IPS-NIHi11 (cell line): ENCODE measurements at places on chromosomes 1 and 21.
A peak's percentile ranks its signal among the peaks of the same experiment; 100 is the strongest.

DNA sequence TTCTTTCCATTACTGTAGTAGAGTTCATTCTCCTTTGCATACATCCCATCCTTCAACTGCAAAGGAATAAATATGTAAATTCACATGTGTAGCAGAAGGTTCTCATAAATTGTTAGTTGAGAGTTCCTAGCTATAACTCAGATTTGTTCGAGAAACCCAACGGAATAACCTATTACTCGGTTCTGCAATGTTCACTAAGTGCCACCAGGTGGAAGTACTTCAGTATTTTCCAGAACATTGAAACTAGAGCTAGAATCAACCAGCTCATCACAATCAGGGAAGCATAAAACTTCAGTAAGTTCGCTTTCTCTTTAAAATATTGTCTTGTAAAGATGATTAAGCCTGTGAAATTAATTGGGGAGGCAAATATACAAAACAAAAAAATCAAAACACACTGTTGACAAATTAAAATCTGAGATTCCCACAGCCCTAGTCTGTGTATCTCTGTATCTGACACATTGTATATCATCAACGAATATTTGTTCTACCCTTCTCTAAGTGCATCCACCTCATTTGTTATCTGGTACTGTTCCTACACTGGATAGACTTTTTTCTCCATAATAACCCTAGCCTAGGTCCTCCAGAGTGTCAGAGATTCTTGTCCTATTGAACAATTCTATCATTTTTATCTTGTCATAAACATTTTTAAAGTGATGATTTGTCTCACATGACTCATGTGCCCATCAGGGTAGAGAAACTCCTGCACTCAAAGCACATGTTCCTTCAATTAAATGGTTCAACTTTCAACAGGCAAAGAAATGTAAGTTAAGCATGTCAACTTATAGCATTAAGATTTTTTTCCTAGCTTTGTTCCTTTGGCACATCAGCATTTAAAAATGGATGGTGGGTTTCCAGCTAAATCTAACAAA is 31.9 kb downstream of the MROH9 start:
- DNase-seq, result peak; percentile 30

GRCh38 chr1:180462102-180462501 is 40.3 kb downstream of the ACBD6 start:
- DNase-seq, result no peak

DNA sequence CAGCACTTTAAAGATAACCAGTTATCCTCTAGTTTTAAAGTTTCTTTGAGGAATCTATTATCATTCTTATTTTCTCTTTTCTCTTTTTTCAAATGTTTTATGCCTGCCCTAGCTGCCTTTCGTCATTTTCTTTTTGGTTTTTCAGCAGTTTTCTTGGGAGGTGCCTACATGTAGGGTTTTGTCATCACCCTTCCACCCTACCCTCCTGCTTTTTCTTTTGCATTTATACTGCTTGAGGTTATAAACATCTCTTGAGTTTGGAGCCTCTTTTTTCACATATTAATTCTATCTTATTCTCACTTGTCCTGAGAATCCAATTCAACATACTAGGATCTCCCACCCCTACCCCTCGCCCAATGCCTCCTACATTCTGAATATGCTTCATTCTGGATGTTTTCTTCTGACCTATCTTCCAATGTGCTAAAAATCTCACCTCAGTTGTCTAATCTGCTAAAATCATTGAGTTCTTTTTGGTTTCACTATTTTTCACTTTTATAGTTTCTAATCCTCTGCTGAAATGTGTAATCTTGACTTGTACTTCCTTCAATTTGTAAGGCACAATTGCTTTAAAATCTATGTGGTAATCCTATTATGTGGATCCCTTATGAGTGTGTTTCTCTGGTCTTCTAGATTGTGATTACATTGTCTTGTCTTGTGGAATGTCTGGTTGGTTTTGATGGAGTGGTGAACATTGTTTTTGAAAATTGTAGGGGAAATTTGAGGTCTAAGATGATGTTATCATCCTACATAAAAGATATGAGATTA is 38.7 kb downstream of the MIA3 start:
- no peak for DNase-seq

- no peak for DNase-seq
These were observed 9.6 kb upstream of the AMY2B start for GRCh38 chr1:103561643-103562395.

DNA sequence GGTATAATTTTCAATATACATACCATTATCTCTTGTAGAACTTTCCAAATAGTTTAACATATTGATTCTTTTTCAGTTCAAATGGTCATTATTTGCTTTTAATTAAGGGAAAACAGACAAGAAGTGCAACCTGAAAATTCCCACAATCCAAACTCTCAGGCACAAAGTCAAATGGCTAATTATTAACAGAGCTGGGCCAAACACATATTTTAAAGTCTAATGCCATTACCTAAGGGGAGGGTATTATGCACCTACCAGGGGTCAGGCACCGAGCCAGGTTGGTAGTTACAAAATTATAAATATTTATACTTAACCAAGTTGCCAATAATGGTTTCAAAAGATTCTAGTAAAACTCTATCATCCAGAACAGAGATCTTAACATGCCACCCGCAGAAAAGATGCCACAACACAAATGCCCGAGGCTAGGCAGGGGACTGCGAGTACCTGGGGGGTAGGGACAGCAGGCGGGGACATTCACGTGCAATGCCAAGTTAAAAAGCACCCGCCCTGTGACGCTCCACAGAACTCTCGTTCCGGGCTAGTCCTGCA is 15.0 kb downstream of the LBR start:
- DNase-seq, result no peak

DNA sequence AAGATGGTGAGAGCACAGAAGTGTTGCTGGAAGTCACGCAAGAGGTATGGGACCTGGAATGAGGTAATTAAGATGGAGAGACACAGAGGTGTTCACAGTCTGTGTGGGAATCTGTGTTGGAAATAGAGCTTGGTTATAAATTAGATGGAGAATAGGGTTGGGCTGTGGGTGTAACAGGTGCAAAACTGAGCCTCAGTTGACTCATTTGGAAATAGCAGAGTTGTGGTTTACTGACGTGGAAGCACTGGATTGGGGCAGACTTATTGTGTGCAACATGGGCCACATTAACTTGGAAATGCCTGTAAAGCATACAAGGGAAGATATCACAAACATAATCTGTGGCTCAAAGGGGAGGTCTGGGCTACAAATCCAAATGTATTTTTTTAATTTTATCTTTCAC is 13.0 kb downstream of the CAMSAP2 start:
- DNase-seq, result no peak

DNA sequence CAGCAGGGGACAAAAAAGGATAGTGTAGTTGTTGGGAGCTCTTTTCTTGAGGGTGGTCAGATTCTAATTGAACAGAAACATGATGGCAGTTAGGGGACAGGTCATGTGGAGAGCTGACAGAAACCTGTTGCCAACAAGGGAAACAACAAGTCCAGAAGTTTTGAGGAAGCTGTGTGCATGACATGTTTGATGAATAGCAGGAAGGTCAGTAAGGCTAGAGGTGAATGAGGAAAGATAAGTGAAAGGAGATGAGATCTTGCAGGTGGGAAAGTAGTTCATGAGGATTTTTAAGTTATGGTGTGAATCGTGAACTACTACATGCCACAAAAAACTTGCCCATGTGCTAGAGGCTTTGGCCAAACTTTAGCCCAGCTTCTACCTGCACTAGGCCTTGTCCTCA is 1817.4 kb downstream of the MRPL39 start:
- no peak for DNase-seq

- no peak for DNase-seq
These were observed 50.8 kb downstream of the TOMM20 start for GRCh38 chr1:235077571-235078479.

DNA sequence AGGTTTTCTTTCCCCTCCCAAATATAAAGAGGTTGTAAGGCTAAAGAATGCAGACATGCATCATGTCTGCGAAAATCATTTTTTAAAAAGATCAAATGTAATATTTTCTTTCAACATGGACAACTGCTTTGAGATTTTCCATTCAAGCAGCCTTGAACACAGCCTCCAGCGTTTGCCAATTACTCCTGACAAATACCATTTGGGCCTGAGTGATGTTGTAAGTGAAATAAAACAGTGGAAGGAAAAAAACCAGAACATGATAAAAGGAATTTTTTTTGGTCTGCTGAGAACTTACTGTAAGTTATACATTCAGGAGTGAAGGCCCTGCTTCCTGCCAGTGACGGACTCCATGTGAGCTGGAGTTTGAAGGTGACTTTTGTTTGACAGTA is 37.2 kb downstream of the SETD4 start:
- no peak for DNase-seq

DNA sequence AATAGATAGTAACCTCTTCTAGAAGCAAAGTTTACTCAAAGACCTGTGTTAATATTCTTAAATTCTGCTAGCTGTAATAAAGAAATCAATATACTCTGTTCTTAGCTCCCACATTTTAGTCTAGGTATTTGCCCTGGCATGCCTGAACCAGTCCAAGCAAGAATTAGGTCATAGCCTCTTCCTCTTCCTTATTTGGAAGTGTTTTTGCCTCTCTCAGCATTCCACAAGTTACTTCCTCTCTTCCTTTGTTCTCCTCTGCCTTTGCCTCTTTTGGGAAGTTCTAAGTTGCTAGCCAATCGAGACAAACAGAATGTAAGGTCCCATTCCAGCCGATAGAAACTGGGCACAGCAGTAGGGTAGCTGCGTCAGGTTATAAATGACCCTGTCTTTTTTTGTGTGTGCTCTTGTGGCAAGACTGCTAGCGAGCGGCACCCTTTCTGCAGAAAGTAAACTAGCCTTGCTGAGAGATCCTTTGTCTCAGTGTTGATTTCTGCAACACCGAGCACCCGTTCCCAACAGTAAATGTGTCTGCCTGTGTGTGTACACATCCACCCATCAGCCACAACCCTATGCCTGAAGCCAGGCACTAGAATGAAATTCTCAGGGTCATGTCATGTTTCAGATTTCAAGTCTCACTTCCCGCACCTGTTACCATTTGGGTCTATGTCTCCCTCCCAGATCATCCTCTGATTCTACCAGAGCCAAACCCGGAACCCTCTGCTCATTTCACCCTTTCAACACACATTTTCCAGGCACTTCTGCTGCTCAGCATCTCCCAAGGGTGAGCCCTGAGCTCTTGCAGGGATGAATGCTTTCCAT is 37.5 kb downstream of the LRRC3 start:
- DNase-seq, result no peak

DNA sequence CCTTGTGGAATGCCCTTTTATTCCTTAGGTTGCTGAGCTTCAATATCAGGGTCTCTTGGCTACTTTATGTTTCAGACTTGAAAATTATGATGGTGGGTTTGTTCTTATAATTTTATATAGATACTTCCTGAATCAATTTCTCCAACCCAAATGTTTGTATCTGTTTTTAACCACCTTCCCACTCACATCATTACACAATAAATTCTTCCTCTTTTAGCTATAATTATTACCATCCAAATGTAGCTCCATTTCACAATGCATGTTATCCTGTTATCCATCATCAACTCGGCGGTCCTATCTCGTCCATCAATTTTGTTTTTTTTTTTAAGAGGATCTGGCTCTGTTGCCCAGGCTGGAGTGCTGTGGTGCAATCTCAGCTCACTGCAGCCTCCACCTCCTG is 357.6 kb upstream of the ZP4 start:
- no peak for DNase-seq

GRCh38 chr1:31413405-31414001 is 490 bp downstream of the SERINC2 start:
- peak; percentile 72 for DNase-seq

- DNase-seq, result no peak
These were observed 108.9 kb downstream of the CDC7 start for GRCh38 chr1:91609551-91609950.

- DNase-seq, result no peak
These were observed 48.4 kb downstream of the SLC37A1 start for GRCh38 chr21:42561762-42562650.

DNA sequence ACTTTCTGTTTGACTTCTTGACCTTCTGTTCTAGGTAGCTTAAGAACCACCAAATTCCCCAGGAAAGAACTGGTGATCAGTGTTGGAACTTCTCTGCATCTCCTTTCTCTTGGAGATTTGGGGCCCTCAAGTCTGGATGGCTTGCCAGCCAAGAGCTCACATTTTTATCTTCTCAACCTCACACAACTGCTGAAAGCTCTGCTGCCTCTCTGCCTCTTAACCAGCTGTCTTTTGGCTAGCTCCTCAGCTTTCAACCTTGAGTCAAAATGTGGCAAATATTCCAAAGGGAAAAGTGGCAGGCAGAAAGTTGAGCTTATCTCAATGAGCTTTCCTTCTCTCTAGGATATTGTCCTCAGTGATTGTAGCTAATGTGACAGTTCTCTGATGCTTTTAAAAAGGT is 89.2 kb upstream of the CCDC190 start:
- DNase-seq, result no peak

- DNase-seq, result no peak
These were observed 7.7 kb downstream of the SLFNL1 start for GRCh38 chr1:41013796-41014195.

DNA sequence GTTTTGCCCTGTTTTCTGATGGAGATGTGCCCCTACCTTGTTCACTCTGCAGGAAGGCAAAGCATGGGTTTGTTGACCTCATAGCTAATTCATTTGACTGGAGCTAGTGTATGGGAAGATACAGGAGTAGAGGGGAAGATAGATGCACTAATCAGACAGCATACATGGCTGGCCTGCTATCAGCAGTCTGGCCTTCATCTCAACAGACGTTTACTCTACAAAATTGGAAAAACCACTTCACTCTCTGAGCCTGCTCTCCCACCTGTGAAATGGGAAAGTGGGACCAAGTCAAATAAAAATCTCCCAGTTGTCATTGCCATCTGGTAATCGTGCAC is 235.2 kb upstream of the RAB4A start:
- DNase-seq, result no peak

- no peak for DNase-seq
These were observed 191.9 kb upstream of the DUSP10 start for GRCh38 chr1:221933814-221934213.

DNA sequence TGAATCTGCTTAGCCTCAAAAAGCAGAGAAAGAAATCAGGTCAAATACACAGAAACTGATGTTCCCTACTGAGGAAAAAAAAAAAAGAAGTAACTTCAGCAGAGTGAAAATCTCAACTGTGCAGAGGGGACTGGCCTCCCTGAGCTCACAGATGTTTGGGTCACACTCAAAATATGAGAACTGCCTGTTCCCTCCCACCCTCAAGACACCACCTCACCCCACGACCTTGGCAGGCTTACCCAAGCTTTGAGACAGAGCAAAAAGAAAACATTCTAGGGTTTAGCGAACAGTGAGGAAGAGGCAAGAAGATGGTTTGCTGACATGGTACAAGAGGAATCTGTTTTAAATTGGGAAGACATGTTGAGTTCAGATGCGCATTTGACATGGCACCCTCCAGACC is 48.8 kb downstream of the NID1 start:
- DNase-seq, result no peak

- DNase-seq, result no peak
These were observed 95.5 kb downstream of the TIAM1 start for GRCh38 chr21:31248598-31248997.

DNA sequence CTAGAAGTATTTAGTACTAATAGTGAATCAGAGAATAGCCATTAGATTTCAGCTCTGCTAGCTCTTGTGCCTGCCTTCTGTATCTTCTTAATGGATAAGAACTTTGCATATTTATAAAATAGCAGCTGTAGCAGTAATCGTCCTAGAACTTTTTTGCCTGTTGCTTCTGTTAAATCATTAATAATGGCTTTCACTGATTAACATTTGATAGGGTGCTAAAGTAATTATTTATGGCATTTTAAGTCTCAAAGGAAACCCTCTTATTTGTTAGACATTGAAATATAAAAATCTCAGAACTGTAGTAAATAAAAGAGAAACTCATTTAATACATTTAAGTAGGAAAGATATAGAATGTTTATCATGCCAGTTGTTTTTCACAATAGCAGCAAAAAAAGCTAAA is 27.0 kb downstream of the SPEN start:
- no peak for DNase-seq
